CD4-positive, alpha-beta T cell treated with Interleukin-2 at 100 ng/mL for 4 hours (primary cell): ENCODE measurements at places on chromosomes 7 and 10.

- DNase-seq = no peak
These were observed 183.4 kb upstream of the BMPER start for GRCh38 chr7:33721895-33722294.

DNA sequence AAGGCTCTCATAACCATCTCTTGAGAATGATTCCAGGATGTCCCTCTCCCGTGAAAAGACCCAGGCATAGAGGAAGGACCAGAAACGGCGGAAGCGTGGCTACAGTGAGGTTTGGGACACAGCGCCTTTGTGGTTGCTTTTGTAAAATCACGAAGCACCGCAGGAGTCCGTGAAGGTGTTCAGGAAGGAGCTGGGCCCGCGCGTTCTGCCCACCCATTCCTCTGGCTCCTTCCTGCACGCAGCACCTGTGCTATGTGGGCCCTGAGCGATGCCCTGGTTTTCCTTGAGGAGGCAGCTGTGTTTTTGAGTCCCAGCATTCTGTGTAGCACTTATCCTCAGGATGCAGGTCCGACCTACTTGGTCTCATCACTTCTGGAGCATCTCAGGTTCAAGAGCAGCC, 112.8 kb downstream of the TRRAP start:
- no peak for DNase-seq

GRCh38 chr7:90892213-90892612, 296.1 kb downstream of the CDK14 start:
- no peak for DNase-seq

DNA sequence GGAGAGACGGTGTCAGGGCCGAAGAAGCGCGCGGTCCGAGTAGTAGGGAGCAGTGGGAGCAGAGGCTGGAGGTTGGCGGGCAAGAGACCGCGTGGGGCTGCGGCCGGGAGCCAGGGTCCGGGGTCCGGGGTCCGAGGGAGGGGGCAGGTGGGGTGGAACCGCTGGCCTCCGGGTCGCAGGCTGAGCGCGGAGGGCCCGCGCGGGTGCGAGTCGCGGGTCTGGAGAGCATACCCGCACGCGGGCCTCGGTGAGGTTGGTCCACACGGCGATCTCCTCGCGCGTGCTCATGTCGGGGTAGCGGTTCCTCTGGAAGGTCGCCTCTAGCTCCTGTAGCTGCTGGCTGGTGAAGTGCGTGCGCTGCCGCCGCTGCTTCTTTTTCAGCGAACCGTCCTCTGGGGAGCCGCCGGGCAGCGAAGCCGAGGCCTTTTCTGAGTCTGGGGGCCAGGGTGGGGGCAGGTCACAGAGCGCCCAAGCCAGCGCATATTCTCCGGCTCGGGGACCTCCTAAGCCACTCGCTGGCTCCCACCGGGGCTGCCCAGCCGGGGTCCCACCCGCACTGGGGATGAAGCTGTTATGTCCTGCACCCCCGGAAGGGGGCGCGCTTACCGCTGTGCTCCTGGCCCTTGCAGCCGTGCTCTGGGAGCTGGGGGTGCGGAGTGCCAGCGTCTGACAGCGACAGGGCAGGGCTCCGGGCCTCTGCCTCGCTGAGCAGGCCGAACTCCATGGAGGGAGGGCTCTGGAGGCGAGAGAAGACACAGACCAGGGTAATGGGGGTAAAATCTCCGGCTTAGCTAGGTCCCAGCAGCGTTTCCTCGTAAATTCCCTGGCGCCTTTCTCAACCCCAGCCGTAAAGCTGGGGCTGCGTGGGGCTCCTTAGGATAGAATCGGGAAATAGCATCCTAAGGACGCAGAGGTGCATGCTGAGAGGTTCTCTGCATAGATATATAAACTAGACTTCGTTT, 5.5 kb downstream of the ELOVL3 start:
- peak; percentile 61 for DNase-seq

DNA sequence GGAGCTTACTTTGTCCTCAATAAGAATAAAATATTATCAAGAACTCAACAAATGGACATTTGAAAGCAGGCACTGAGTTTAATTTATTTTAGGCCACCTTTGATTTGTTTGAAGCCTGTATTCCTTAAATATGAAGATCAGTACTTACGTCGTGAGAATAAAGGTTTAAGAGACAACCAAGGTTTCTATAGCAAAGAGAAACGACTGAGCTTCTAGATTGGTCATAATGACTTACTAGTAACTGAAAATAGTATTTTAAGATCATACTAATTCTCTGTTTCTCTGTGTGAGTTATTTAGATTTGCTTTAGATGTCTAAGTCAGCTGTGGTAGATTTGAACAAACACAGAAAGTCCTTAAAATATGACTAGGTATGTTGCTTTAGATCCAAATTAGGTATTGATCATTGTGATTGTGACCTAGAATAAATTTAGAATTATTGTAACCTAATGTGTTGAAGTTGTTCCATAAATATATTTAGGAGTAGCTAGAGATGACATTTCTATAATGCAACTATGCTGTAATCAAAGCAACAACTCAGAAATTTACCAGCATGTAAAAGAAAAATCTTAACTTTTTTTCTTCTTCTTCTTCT, 2.4 kb upstream of the GLCCI1 start:
- no peak for DNase-seq

DNA sequence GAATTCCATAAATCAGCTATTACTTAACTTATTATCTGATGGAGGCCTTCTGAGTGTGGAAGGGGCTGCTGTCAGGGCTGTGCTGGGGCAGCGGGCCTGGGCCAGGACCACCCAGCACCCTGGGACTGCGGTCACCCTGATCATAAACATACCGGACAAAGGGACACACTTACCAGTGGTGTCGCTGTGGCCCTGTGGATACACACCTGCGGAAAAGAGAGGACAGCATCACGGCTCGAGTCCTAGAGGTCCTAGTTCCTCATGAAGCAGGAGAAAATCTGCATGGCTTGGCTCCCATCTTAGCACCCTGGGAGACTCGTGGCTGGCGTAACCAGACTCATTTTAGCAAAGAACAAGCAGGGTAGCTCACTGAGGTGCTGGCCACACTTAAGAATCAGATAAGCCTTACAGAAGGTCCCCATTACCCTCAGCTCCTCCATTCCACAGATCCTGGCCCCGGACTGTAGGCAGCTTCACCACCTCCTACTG, 17.7 kb downstream of the IL15RA start:
- DNase-seq = no peak

GRCh38 chr7:55018361-55019190, at the start of gene EGFR:
Gene EGFR (plus strand): TSS chr7:55019017. CDS start chr7:55019278, 261 bp downstream.
- DNase-seq = no peak

DNA sequence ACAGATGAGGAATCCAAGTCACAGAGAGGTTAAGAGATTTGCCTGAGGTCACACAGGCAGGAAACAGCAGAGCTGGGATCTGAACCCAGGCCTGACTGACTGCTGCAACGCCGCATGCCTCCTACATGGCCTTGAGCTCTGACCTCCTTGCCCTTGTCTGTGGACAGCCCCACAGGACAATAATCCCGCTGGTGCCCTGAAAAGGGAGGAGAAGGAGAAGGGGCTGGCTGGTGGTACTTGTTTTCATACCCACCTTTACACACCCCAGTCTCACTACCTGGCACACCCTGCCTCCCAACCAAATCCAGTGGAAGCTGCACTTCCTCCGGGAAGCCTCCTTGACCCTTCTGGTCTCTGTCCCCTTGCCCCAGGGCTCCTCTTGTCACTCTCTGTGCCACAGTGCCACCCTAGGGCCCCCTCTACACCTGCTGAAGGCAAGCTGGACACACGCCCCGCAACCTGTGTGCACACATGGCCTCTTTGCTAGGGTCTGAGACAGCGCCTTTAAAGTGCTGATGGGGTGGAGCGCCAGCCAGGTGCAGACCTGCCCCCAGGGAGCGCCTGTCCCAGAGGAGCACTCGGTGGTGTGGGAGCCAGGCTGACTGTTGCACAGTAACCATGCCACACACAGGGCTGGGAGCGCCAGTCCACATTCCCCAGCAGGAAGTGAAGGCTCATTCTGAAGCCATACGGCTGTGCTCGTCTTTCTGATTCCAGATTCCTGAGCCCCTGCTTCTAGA, 38.6 kb downstream of the ZCCHC24 start:
- DNase-seq = no peak

DNA sequence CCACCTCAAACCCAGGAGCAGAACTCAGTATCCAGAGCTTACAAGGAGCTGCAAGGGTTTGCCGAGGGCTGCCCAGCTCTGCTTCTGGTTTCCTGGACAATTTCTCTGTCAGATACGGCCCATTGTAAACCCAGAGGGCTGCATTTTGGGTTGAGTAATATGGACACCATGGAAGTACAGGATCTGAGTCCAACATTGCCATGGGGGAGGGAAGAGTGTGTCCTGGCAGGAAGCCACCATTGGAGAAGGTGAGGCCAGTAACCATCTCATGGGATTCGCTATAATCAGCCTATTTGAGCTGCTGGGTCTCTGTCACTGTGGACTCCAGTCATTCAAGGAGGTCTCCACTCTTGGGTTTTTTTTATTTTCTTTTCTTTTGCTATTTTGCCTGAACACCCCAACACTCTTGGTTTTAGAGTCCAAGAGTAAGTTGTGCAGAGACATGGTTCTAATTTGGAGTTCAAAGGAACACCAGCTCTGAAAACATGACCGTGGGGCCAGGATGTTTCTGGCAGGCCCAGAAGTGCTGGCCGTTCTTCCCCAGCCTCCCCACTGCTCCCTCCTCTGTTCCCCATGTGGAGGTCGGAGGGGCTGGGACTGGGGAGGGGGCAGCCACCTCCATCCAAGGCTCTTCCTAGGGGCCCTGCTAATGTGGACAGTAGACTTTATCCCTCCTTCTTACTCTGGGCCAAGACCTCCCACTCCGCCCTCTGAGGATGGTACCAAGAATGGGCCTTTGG, 46.2 kb downstream of the CHST3 start:
- DNase-seq = no peak

GRCh38 chr7:35648367-35648766, 46.6 kb downstream of the HERPUD2 start:
- no peak for DNase-seq

DNA sequence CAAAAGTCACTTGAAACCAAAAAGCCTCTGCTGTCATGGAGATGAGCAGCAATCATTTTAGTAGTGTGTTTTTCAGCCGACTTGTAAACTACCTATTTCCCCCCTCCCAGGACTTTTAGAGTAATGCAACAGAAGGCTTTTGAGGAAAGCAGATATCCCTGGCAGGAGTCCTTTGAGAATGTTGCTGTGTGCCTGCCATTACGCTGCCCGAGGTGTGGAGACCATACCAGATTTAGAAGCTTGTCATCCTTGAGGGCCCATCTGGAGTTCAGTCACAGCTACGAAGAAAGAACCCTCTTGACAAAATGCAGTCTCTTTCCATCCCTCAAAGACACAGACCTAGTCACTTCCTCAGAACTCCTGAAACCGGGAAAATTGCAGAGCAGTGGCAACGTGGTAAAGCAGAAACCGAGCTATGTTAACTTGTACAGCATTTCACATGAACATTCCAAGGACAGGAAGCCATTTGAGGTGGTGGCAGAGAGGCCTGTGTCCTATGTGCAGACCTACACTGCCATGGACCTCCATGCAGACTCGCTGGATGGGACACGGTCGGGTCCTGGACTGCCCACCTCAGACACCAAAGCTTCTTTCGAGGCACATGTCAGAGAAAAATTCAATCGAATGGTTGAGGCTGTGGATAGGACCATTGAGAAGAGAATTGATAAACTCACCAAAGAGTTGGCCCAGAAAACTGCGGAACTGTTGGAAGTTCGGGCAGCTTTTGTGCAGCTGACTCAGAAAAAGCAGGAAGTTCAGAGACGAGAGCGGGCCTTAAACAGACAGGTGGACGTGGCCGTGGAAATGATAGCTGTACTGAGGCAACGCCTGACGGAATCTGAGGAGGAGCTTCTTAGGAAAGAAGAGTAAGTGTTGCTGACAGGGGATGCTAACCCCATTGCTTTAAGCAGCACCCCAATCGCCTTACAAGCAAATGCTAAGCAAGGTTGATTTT, 2.2 kb downstream of the ZNF365 start:
- DNase-seq = no peak

DNA sequence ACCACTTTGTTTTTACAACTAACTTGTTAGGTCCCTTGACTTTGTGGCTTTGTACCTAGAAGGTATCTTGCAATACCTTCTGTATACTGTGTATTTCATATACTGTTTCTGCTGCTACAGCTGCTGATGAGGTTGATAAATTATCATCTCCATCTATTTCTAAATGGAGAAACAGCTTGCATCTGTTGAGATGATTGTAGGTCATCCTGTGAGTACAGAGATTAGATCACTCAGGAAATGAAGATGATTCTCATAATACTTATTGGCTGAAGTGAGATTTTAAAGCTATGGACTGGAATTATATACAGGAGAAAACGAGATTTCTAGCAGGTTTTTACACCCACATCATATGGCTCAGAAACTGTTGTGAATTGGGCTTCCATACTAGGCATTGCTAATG, 280.5 kb downstream of the KCND2 start:
- no peak for DNase-seq

DNA sequence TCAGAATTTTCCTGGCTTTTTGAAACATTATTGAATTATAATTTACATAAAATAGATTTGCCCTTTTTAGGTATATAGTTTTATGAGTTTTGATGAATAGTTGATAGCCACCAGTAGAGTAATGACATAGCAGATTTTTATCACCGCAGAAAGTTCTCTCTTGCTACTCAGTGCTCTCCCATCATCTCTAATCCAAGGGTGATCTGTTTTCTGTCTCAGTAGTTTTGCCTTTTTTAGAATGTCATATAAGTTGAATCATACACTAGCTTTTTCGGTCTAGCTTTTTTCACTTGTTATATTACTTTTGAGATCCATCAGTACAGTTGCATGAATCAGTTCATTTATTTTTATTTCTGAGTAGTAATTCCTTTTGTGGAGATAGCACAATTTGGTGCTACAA, 17.9 kb downstream of the RSBN1L start:
- no peak for DNase-seq

DNA sequence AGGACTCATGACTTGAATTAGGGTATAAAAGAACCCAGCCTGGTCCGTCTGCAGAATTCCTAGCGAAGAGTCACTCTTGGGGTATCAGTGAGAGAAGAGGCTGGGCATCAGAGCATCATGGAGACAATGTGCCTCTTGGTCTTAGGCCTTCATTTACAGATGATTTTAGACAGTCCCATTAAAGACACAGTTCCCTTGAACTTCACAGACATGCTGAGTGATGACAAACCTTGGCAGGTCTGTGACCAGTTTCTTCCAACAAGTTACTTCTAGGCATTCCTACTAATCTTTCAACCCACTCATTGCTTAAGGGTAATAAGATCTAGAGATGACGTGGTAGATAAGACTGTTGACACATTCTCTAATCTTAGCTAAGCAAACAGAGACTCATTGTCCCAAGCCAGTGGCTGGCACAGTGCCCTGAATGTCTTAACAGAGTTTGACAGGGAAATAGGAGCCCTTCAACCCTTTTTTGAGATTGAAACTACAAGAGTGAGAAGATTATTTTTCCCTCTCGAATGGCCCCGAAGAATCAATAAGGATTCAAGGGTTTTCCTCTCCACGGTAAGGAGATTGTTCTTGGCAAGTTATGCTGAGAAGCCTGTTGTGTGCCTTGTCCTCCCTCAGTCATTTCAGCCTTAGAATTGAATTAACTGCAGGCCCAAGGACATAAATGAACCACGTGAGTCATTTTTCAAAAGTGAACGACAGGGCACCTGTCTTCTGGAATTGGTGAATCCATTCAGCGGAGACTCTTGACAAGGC, 281.1 kb downstream of the CCDC3 start:
- no peak for DNase-seq
